Erythroblast (primary cell): ENCODE measurements at places on chromosomes 12 and 14.

GRCh38 chr12:4001841-4002240 is 128.6 kb upstream of the PARP11 start:
- no peak for DNase-seq

DNA sequence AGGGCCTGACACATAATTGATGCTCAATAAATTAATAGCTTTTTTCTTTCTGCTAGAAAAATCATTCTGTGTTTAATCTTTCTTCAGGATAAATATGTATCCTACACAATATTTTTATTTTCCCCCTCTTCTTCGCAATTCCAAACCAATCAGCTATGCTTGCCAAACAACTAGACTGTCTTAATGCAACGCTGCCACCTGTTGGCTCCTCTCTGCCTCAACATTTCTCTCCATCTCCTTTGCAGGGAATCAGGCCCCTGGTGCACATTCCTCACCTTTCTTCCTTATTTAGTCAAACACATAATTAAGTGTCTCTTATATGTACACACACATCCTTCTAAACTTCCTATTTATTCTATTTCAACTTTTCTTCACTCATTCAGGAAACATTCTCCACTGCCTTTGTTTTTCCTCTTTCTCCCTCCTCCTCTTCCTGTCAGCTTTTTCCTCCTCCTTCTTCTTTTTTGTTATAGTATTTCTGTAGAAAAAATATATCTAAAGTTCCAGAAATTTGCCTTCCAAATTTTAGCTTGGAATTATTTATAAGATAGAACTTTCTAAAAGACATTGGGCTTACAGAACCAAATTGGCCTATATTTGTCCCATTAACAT is 406.0 kb downstream of the PRKD1 start:
- DNase-seq: peak; percentile 0

GRCh38 chr14:50943261-50943942 is 881 bp downstream of the PYGL start:
- DNase-seq: no peak

- DNase-seq: no peak
Measured at GRCh38 chr12:57173683-57174082, 26.3 kb upstream of the LRP1-AS start.

GRCh38 chr12:54010053-54010971 is 1.5 kb downstream of the HOXC8 start:
- DNase-seq: no peak

GRCh38 chr12:47817272-47818006 is 2.3 kb downstream of the HDAC7 start:
- peak; percentile 38 for DNase-seq

DNA sequence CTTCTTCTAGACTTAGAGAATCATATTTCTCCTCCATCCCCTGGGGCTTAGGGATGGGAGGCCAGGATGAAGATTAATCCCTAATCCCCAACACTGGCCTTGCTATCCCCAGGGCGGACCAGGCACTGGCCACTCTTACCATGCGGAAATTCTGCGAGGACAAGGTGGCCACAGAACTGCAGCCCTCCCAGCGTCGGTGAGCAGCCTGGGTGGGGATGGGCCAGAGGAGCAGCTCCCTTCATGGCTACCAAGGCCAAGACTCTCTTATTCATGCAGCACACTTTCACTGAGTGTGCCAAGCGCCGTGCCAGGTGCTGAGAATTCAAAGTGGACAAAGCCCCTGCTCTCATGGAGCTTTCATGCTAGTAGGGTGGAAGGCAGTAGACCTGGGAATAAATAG is 7.0 kb downstream of the TNS2 start:
- no peak for DNase-seq

DNA sequence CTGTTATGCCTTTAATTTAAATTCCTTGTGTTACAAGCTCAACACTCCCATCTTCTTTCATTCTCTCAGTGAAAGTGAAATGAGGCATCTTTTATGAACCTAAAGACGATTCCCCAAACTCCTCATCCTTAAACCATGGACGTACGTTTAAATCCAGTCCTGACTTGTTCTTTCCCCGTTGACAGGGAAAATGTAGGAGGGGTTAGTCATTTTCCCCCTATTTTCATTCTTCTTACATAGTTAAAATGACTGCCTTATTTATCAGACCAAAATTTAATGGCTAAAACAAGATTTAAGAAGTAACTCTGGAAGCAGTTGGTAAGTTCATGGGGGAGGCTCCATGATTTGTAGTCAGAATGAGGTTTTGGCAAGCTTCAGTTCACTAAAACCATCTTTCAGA is 134.9 kb downstream of the KCNA5 start:
- no peak for DNase-seq

- peak; percentile 54 for DNase-seq
Measured at GRCh38 chr12:25436206-25437030, 116.7 kb downstream of the LMNTD1 start.

GRCh38 chr14:93870377-93870776 is 56.8 kb upstream of the FAM181A start:
- no peak for DNase-seq

GRCh38 chr14:93980456-93981201 is 4.3 kb upstream of the ASB2 start:
- no peak for DNase-seq

GRCh38 chr14:20750194-20750593 is 4.5 kb downstream of the EDDM3A start:
- DNase-seq: no peak

DNA sequence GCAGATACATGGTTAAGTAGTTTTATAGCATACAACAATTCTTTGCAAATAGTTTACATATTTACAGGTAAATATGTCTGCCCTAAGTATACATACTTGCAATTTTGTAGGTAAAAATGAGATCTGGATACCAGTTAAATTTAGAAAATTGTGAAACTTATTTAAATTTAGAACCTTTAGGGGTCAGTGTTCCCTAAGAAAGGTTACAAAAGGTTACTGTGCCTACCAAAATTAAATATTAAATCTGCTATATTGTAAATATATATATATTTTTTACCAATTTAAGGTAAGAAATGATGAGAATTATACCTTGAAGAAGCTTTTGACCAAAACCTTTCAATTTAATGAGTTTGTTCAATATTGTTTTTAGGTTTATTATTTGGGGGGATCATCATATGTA is 54.0 kb downstream of the MIPOL1 start:
- DNase-seq: no peak

DNA sequence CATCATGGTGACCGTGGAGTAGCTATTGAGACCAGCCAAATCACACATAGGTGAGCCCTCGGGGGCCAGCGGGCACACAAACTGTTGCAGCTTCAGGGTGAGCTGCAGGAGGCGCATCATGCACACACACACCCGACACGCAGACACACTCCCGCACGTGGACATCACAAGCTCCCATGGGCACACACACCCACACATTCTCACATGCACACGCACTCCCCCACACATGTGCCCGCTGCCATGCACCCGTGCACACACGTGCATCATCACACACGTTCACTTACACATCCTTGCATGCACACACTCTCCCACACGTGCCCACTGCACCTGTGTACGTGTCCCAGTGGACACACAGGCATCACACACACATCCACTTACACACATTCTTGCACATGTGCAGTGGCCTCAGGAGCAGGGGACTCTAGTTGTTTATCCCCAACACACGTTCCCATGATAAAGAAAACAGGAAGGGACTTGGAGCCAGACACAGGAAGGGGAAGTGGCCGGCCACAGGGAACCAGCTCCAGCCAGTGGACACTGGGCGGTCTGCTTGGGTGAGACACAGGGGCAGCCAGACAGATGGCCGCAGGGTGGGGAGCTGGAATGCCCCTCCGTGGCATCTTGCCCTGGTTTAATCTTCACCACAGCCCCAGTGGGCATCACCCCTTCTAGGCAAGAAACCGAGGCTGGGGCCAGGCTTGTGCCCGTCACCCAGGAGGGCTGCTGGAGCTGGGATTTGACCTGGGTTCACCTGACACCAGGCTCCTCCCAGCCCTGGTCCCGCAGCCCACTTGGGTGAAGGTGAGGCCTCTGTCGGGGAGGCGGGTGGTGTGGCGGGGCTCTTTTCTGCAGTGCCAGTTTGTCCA is 49.7 kb downstream of the CYP46A1 start:
- no peak for DNase-seq

GRCh38 chr12:70048521-70049250 is 194.5 kb upstream of the CNOT2 start:
- DNase-seq: no peak

DNA sequence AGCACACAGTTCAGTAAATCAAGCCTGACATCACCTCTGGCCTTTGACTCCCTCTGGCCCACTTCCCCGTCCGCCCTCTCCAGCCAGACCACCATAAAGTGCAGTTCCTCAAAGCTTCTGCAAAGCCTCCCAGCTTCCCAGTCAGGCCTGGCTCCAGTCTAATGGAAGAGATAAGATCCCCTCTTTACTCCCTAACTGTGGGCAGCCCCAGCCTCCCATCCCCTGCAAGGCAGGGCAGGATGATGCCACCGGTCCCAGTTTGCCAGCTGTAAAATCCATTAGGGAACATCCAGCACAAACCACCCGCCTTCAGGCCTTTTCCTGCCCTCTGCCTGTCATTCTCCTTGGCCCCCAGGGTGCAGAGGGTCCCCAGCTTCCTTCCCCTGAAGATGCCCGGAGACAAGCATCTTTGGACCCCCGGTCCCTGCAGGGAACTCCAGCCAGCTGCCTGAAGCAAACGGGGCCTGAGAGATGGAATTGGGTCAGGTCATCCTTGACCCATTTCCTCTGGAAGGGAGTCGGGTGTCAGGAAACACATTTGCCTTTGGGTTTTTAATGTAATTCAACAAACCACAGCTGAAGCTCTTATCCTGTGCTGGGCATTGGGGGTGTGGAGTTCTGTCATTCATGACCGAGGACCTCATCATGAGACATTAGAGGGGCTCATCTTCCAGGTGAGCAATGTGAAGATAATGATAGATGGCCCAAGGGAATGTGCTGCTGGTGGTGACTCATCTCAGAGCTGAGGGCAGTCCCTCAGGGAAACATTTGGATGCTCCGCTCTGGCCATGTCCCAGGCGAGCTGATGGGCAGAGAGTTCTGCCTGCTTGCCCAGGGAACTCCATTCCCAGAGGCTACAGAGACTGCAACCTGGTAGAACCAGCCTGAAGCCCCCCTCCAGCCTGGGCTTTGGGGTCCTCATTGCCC is 93.8 kb upstream of the CLMN start:
- no peak for DNase-seq

- no peak for DNase-seq
Measured at GRCh38 chr14:77347751-77348150, 26.9 kb downstream of the GSTZ1 start.

DNA sequence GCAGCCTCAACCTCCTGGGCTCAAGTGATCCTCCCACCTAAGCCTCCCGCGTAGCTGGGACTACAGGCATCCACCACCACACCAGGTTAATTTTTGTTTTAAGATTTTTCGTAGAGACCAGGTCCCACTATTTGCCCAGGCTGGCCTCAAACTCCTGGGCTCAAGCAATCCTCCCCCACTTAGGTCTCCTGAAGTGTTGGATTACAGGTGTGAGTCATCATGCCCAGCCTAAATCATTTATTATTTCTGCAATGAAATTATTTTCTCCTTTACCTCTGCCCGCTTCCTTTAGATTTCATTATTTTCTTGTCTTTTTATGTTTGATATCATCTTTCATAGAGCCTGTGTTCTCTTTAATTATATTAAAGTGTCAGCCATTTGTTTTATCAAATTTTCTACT is 165.2 kb upstream of the OTX2 start:
- no peak for DNase-seq

- DNase-seq: no peak
Measured at GRCh38 chr12:100043631-100044030, 58.9 kb upstream of the ANKS1B start.

DNA sequence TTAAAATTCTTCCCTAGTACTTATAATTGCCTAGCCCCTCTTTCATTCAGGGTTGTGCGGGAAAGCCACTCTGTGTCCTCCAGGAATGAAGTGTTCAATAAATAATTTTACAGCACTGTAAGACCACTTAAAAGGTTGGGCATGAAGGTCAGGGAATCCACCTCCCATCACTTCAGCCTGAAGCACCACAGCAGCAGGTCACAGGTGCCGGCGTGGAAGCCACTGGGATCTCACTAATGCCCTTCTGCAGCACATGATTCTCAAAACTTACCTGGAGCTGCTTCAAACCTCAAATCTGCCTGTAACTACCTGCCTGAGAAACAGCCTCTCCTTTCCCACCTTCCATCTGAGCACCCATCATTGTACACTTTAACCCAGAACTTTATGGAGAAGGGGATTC is 159.5 kb downstream of the ANO4 start:
- no peak for DNase-seq

DNA sequence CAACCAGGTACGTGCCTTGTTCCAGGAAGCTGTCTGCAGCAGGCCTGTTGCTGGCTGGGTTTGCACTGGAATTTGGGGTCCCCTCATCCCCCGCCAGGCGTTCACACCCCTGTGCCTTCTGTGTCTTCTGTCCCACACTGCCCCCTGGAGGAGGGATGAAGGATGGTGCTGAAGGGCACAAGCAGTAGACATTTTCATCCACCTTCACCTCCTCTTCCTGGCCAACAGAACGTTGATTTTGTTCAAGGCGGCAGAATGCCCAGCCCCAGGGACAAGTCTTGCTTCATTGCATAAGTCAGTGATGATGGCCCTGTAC is 122.1 kb downstream of the CALM1 start:
- peak; percentile 47 for DNase-seq

DNA sequence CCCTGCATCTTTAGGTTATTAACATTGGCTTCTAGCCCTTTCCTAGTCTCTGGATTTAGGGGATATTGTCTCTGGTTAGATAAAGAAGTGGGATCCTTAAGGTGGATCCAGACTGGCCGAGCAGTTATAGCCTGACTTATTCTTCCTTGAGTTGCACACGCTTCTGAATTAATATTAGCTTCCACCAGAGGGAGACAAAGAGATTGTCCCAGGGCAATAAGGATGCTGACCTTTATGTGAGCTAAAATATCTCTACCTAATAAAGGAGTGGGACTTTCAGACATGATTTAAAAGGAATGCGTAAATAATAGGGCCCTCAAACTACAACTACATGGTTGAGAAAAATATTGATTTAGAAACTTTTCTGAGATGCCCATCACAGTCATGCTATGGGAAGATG is 139.7 kb downstream of the SLCO1B3 start:
- DNase-seq: peak; percentile 43

- DNase-seq: peak; percentile 16
Measured at GRCh38 chr12:96195845-96196451, 1.8 kb downstream of the ELK3 start.

GRCh38 chr14:22566845-22567244 is 22.2 kb downstream of the DAD1 start:
- DNase-seq: no peak

GRCh38 chr14:105005329-105005928 is 15.5 kb downstream of the CDCA4 start:
- no peak for DNase-seq

DNA sequence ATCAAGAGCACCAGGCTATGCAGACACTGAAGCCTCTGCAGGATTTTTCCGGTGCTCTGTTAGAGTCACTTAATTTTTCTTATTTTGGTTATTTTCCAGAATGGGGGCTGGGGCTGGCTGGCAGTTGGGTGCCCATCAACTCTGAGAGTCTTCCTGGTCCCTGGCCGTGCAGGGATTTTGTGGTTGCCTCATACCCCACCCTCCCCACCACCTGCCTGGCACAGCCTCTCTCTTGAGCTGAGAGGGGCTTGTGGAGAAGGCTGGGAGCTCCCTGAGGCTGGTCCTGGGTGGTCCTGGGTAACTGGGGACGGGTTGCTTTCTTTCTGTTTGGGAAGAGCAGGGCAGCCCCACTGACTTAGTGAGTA is 23.3 kb downstream of the LRTM2 start:
- no peak for DNase-seq

GRCh38 chr12:115998119-115998633 is 279.3 kb downstream of the MED13L start:
- peak; percentile 51 for DNase-seq

GRCh38 chr12:38689195-38689594 is 216.2 kb downstream of the CPNE8 start:
- DNase-seq: no peak

GRCh38 chr12:100767371-100767770 is 27.2 kb upstream of the ANO4 start:
- no peak for DNase-seq
